ENCODE measurements at places on chromosomes 13 and 19. TPM values are rescaled to one million over a fixed set of nuclear protein-coding genes. Genes with fewer than 3 reads are reported as not detected.

GRCh38 chr19:54331626-54332025 lies 7.3 kb downstream of the LILRA4 start:
- DNase-seq = no peak

The GPC6 gene
- 2.4 TPM for total RNA-seq

The C19orf85 gene
- total RNA-seq = not detected

- no peak for DNase-seq
Measured at GRCh38 chr19:42619271-42619670, 24.5 kb upstream of the CEACAM8 start.

The TRAPPC2B gene
- total RNA-seq = 14.0 TPM

- no peak for DNase-seq
Measured at GRCh38 chr13:20136781-20137703, 23.8 kb downstream of the GJA3 start.

The ZNF730 gene
- total RNA-seq = 2.1 TPM

DNA sequence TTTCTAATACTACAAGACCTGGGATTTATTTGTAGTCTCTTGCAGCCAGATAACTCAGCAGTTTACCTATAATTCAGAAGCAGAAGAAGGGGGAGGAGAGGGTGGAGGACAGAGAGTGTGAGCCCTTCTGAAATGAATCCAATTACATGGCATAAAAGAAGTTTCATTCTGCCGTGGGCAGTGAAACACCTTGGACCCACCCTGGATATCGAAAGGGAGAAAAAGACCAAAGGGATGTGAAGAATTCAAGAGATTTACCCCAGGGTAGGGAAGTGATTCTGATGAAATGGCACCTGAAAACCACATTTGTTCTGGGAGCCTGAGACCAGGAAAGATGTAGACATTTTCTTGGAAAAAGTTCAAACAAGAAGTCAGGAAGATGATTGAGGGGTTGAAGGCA lies 140.9 kb downstream of the NDFIP2 start:
- DNase-seq = no peak

DNA sequence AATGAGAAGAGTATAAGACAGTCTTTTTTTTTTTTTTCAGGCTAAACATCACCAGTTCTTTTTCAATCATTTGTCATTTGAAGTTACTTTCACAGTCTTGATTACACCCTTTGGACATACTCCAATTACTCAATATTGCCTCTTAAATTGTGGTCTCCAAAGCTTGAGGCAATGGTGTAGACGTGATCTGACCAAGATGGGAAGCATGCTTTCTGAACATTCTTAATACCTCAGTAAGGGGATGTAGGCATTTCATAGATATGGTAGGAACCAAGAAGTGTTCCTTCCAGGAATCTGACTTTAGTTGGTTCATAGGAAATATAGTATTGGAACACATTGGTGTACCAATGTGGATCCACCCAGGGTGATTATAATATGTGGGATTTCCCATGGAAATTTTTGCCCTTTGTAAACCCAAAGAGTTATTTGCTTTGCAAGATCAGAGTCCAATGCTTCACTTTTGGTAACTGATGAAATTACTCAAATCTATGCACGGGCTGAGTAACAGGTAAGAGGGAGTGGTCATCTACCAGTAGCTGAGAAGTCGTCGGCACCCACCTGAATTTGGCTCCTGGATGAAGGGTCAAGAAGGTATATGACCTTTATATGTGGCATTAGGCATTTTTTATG lies 62.2 kb downstream of the ERCC5 start:
- DNase-seq = no peak

DNA sequence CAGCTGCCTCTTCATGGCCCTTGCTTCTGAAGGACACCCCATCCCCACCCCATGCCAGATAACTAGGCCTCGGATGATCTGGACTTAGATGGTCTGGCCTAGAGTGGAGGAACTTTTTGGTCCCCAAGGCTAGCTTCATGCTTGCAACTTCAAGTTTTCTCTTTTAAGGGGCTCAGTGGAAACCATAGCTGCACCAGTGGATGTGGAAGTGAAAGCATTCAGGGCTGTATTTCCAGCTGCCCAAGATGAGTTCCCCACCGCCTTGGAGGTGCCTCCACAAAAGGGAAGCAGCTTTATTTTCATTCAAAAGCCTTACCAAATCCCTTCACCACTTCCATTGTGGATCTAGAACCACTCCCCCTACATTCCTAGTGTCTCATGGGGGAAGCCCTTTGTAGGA lies 17.6 kb upstream of the GSX1 start:
- no peak for DNase-seq

- peak; percentile 21 for DNase-seq
Measured at GRCh38 chr19:15587663-15588062, 27.4 kb upstream of the CYP4F8 start.

The KLK4 gene
- total RNA-seq = not detected

- no peak for DNase-seq
Measured at GRCh38 chr13:112003941-112004340, 63.0 kb upstream of the SOX1 start.

GRCh38 chr13:66805657-66806056 lies 424.5 kb downstream of the PCDH9 start:
- DNase-seq = peak; percentile 11

DNA sequence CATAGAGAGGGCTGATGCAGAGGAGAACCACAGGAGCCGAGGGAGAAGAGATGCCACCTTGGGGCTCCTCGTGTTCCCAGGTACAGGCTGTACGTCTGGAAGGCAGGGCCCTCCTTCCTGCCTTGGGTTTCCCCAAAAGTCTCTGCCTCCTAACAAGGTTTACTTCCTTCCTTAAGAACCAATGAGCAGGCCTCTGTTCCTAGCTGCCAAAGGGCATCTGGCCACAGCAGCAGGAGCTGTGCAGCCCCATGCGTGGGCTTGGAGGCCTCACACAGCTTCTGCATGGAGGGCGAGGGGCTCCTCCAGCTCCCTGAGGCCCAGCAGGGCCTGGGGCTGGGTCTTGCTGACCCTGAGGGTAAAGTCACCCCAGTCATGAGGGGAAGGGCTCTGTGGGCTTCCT lies 40.6 kb upstream of the TSHZ3 start:
- DNase-seq = no peak

The ASF1B gene
- 0.74 TPM for total RNA-seq

DNA sequence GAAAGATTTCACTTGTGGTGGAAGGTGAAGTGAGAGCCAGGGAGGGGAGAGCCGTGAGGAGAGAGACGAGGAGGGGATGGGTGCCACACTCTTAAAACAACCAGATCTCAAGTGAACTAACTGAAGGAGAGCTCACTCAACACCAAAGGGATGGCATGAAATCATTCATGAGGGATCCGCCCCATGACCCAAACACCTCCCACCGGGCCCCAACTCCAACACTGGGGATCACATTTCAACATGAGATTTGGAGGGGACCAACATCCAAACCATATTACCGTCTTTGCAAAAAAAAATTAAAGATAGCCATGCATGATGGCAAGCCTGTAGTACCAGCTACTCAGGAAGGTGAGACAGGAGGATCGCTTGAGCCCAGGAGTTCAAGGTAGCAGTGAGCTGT lies 34.9 kb upstream of the POP4 start:
- DNase-seq = no peak

- no peak for DNase-seq
Measured at GRCh38 chr19:1394252-1395193, 6.8 kb downstream of the GAMT start.

DNA sequence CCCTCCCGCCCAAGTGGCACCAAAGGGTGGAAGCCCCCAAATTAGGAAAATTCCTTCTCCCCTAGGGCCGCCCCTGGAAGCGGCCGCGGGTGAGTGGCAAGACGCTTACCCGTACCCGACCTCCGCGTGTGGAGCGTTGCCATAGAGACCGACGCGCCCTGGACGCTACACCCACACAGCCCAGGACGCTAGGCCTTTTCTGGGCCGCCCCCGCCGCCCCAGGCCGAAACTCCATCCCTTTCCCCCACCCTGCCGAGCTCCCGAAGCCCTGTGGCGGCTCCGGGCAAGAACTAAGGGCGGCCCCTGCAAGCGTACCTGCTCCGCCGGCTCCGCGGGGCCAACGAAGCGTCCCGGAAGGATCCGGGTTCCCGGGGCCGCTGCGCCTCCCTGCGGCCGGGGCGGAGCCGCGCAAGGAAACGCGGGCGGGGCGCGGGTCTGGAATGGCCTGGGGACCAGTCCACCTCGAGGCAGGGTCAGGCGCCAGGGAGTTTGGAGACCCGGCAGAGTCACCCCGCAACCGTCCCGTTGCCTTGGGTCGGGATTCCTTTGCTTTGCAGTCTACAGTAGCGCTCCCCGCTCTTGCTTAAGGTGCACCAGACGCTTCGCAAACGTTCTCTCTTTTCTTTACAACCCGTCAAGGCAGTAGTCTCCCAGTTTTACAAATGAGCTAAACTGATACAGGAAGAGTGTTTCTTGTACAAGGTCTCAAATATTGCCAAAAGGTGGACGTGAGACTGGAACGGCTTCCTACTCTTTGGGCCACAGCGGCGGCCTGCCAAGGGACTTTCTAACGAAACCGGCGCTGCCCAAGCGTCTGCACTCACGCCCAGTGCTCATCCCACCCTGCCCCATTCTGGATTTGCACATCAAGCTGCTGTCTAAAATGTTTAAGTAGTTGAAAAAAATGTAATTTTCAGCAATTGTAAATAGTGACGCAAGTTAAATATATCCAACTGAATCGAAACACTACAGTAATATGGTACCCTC lies at the start of gene NEK5:
Gene NEK5, minus strand, starts transcription at position 360 of the 987 bp plus-strand sequence. CDS start 1,591 bp downstream, outside the sequence.
- DNase-seq = peak; percentile 73

DNA sequence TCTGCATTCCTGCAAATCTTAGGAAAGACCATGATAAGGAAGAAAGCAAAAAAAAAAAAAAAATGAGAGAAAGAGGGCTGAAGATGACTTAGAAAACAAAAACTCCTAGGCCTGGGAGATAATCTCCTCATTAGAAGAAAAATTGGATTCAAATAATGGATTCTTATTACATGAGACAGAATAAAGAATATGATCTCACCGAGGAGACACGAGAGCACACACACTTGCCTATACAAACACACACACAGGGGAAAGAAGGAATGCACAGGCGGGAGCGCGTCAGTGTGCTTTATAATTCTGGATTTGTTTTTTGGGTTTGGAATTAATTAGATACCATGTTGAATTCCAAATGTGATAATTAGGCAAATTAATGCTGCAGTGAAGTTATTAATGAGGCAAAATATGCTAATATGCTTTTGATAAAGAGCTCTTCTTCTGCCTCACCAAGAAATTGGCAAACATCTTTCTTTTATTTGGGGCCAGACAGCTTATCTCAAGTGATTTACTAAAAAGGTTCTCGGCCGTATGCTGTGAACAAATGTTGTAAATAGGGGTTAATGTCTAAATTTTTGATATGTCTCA lies 36.1 kb upstream of the PCDH8 start:
- DNase-seq = no peak

- DNase-seq = no peak
Measured at GRCh38 chr13:44432650-44433049, 59.0 kb downstream of the SERP2 start.

The APOC4 gene
- total RNA-seq = not detected

DNA sequence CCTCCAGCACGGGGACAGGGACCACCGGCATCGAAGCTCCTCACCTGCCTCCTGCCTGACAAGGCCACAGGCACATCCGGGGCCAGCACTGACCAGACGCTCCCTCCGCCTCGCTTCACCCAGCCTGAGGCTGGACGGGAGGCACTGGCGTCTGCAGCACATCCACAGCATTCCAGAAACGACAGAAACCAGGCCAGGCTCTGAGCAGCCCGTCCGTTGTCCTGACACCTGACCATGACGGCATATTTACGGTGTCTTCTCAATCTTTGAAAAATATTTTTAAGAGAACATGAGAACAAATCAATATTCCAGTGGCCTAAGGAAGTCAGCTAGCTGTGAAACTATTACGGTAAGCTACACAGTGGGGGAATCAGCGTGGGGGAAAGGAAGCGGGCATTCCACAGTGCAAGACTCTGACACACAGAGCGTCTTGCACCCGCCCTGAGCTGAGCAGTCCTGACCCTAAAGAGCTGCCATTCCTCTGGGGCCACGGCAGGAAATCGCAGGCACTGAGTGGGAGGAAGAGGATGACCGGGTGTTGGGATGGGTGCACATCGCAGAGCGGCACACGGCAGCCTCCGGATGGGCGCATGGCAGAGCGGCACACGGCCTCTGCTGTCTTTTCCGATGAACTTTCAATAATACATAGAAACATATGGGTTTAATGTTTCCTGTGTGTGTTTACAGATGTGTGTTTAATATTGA lies 26.8 kb downstream of the RASA3 start:
- no peak for DNase-seq

The IQCN gene
- 5.5 TPM for total RNA-seq
